ENCODE measurements at places on chromosomes 7 and 10. TPM values are rescaled to one million over a fixed set of nuclear protein-coding genes. Genes with fewer than 3 reads are reported as not detected.

DNA sequence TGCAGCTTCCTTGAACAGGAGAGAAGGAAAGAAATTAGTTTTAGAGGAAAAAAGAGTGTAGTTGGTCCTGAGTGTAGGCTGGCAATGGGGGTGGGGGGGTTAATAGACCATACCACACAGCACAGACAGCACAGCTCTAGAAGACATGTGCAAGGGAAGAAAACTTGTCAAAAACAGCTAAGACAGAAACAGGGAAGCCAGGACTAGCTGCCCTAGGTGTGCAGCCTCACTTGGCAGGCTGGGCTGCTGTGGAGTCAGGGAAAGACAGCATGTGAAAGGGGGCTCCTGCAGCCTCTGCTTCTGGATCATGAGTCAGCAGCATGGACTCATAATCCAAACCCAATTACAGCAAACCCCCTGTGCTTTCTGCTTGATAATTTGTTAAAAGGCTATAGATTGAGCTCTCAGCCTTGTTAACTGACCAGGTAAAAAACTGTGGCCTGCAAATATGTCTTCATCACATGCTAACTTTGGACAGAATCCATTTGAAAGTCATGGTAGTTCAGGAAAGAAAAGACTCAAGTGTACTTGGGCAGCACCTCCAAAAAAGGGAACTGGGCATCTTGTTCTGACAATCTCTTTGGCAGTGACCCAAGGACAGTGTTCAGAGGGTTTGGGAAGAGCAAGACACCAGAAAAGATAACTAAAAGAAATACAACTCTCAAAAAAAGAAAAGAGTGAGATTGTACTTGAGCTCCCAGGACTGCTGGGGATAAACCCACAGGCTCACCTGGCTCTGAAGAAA is 142.2 kb upstream of the VWC2 start:
- no peaks in the 10 kb centered on the region for H3K4me1 ChIP-seq
- H3K27me3 ChIP-seq = no peaks in the 10 kb centered on the region
- no peaks in the 10 kb centered on the region for H3K36me3 ChIP-seq
- peak; percentile 64 for DNase-seq

- no peak for DNase-seq
- H3K27ac ChIP-seq = peak overlapping the region; percentile 91
- H3K36me3 ChIP-seq = peaks cover 43% of the 10 kb centered on the region
- no peak overlapping the region for H3K4me3 ChIP-seq
- H3K27me3 ChIP-seq = no peaks in the 10 kb centered on the region
- peaks cover 100% of the 10 kb centered on the region for H3K4me1 ChIP-seq
Measured at GRCh38 chr10:86684331-86685097, 16.2 kb downstream of the LDB3 start.

GRCh38 chr7:139725077-139725476 is 52.7 kb downstream of the HIPK2 start:
- no peaks in the 10 kb centered on the region for H3K27me3 ChIP-seq
- H3K36me3 ChIP-seq = no peaks in the 10 kb centered on the region
- H3K27ac ChIP-seq = no peak overlapping the region
- peaks cover 85% of the 10 kb centered on the region for H3K4me1 ChIP-seq
- H3K4me3 ChIP-seq = no peak overlapping the region

GRCh38 chr7:31478721-31479120 is 35.2 kb upstream of the ITPRID1 start:
- DNase-seq = no peak
- H3K27me3 ChIP-seq = no peaks in the 10 kb centered on the region
- H3K36me3 ChIP-seq = no peaks in the 10 kb centered on the region
- no peak overlapping the region for H3K4me3 ChIP-seq

PVRIG gene
- 1.4 TPM for total RNA-seq

ZNF485 gene
- total RNA-seq = 2.3 TPM

CRCP gene
- total RNA-seq = 61.9 TPM

AGR2 gene
- total RNA-seq = not detected

- no peak for DNase-seq
- no peak overlapping the region for H3K4me3 ChIP-seq
- H3K4me1 ChIP-seq = no peaks in the 10 kb centered on the region
- H3K36me3 ChIP-seq = no peaks in the 10 kb centered on the region
Measured at GRCh38 chr7:41148521-41148951, 554.4 kb downstream of the INHBA start.

- no peak overlapping the region for H3K4me3 ChIP-seq
- H3K4me1 ChIP-seq = no peaks in the 10 kb centered on the region
- DNase-seq = no peak
- no peaks in the 10 kb centered on the region for H3K27me3 ChIP-seq
Measured at GRCh38 chr7:71329030-71329660, 197.2 kb downstream of the GALNT17 start.

- H3K27me3 ChIP-seq = no peaks in the 10 kb centered on the region
- H3K4me1 ChIP-seq = peaks cover 11% of the 10 kb centered on the region
- H3K4me3 ChIP-seq = peak overlapping the region; percentile 66
- no peak overlapping the region for H3K27ac ChIP-seq
Measured at GRCh38 chr10:69629519-69629896, 539 bp upstream of the FAM241B start.

GRCh38 chr10:9342885-9343570 is 1288.5 kb downstream of the GATA3 start:
- H3K27me3 ChIP-seq = no peaks in the 10 kb centered on the region
- no peak for DNase-seq
- H3K4me1 ChIP-seq = peaks cover 14% of the 10 kb centered on the region

DNA sequence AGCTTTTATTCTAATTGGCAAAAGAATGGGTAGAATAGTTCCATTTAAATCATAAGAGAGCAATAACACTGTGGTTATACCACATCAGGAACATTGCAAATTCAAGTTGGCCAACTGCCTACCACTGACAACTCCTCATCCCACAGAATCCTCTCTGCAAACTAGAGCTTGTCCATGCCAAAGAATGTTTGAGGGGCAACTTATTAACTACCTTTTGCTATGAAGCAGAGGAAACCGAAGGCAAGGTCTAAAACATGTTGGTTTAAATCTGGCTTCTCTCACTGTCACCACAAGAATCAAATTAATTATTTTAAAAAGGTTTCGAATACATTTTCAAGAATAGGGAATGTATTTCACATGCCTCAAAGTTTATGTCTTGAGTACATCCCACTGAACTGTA is 36.0 kb downstream of the RHOBTB1 start:
- H3K27ac ChIP-seq = peak overlapping the region; percentile 41
- no peaks in the 10 kb centered on the region for H3K36me3 ChIP-seq

SEMA3C gene
- total RNA-seq = 165 TPM

GRCh38 chr10:124104011-124104627 is 10.7 kb upstream of the CHST15 start:
- H3K4me3 ChIP-seq = no peak overlapping the region
- H3K4me1 ChIP-seq = peaks cover 34% of the 10 kb centered on the region
- no peak for DNase-seq
- H3K27ac ChIP-seq = no peak overlapping the region
- no peaks in the 10 kb centered on the region for H3K36me3 ChIP-seq

GRCh38 chr7:12583922-12584321 is 13.4 kb downstream of the SCIN start:
- no peaks in the 10 kb centered on the region for H3K36me3 ChIP-seq
- no peak overlapping the region for H3K4me3 ChIP-seq
- H3K27ac ChIP-seq = no peak overlapping the region
- no peaks in the 10 kb centered on the region for H3K27me3 ChIP-seq
- DNase-seq = no peak

- DNase-seq = no peak
- H3K27me3 ChIP-seq = no peaks in the 10 kb centered on the region
- no peaks in the 10 kb centered on the region for H3K4me1 ChIP-seq
- H3K36me3 ChIP-seq = no peaks in the 10 kb centered on the region
Measured at GRCh38 chr7:37694208-37695094, 10.9 kb downstream of the GPR141 start.

DNA sequence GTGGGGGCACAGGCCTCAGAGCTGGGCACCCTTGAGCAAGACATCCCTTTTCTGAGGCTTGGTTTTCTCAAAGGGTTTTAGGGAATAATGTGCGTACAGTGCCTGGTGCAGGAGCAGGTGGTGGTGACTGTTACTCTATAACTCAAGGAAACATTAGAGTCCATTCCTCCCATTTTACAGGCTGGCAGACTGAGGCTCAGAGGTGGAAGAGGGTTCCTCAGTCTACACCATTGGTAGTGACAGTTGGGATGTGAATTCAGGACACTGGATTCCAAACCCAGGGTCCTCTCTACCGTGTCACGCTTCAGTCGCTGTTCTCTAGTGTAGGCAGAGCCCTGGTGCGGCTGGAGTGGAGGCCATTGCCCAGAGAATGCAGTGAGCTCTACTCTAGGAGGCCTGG is 40.0 kb upstream of the AQP1 start:
- H3K27me3 ChIP-seq = no peaks in the 10 kb centered on the region
- peaks cover 55% of the 10 kb centered on the region for H3K36me3 ChIP-seq
- H3K4me3 ChIP-seq = no peak overlapping the region
- H3K27ac ChIP-seq = no peak overlapping the region
- no peak for DNase-seq
- H3K4me1 ChIP-seq = peaks cover 44% of the 10 kb centered on the region

GPER1 gene
- total RNA-seq = 10.0 TPM

GIMAP2 gene
- 5.8 TPM for total RNA-seq

DNA sequence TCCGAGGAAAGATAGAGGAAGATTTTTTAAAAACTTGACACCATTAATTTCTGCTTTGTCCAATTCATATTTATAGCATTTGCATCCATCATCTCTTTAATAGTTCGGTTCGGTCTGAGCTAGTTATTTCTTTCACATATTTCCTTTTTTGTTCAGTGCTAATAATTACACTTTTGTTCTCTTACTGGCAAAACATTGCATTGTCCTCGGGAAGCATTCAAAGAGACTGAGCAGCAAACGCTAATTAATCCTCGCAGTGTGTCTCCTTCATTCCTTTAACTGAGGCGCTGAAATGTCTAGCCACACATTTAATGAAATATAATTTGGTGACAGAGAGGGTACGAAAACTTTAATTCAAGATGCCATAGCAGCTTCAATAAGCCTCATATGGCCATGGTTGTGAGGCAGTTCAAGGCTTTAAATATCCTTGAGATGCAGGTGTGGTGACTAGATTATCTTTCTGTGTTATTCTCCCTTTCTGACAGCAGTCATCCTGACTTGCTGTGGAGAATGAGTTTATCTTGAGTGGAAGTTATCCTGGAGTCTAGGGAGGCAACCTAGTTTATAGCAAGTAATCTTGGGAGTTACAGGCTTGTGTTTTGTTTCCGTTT is 431.4 kb downstream of the SDK1 start:
- no peaks in the 10 kb centered on the region for H3K27me3 ChIP-seq
- no peak overlapping the region for H3K27ac ChIP-seq
- no peaks in the 10 kb centered on the region for H3K36me3 ChIP-seq
- no peak overlapping the region for H3K4me3 ChIP-seq
- DNase-seq = no peak

- H3K27ac ChIP-seq = no peak overlapping the region
- no peaks in the 10 kb centered on the region for H3K4me1 ChIP-seq
- no peaks in the 10 kb centered on the region for H3K27me3 ChIP-seq
- DNase-seq = no peak
- no peaks in the 10 kb centered on the region for H3K36me3 ChIP-seq
Measured at GRCh38 chr7:94330269-94331020, 64.2 kb upstream of the COL1A2 start.

DNA sequence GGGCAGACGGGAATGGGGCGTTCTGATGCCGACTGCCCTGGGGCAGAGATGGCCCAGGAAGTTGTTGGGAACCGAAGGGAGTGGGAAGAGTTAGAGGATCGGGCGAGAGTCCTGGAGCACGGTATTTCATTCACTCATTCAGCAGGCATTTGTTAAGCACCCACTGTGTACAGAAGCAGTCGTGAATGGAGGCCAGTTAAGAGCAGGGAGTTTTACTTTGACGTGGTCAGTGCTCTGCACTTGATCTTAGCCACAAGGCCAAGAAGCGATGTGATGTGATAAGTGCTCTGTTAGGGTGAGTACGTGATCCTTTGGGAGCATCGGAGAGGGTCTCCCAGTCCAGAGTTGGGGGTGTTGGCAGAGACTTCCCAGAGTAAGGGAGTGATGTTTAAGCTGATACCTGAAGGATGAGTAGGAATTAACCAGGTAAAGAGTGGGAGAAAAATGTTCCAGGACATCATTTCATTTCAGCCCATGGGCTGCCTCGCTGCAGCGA is 890 bp downstream of the ZFYVE27 start:
- peaks cover 44% of the 10 kb centered on the region for H3K36me3 ChIP-seq
- H3K27me3 ChIP-seq = no peaks in the 10 kb centered on the region
- peak overlapping the region; percentile 87 for H3K27ac ChIP-seq
- DNase-seq = no peak

- H3K4me3 ChIP-seq = no peak overlapping the region
- no peak for DNase-seq
- H3K4me1 ChIP-seq = no peaks in the 10 kb centered on the region
- H3K36me3 ChIP-seq = no peaks in the 10 kb centered on the region
- no peaks in the 10 kb centered on the region for H3K27me3 ChIP-seq
- no peak overlapping the region for H3K27ac ChIP-seq
Measured at GRCh38 chr7:113131367-113131766, 13.0 kb upstream of the SMIM30 start.

SPDYE11 gene
- total RNA-seq = not detected

DNA sequence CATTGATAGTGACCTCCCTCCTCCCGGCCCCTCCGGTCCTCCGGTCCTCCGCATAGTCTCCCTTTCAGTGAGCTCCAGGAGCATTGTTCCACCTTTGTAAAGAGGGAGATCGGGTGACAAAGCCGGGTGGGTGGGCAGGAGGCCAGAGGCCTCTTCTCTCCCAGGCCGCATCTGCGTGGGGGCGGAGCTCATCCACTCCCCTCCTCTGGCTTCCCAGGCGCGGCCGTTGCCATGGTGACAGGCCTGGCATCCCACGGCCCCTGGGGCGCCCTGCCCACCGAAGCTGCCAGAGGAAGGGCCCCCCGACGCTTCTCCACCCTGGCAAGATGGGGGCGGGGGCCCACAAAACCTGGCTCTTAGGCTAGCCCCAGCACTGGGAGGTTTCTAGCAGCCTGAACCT is 4.4 kb upstream of the FZD9 start:
- no peaks in the 10 kb centered on the region for H3K36me3 ChIP-seq
- DNase-seq = no peak
- H3K27ac ChIP-seq = no peak overlapping the region

PAX4 gene
- total RNA-seq = not detected

GRCh38 chr7:111752022-111752582 is 189.8 kb upstream of the IMMP2L start:
- H3K36me3 ChIP-seq = no peaks in the 10 kb centered on the region
- no peak overlapping the region for H3K4me3 ChIP-seq
- no peaks in the 10 kb centered on the region for H3K27me3 ChIP-seq
- H3K27ac ChIP-seq = no peak overlapping the region
- DNase-seq = no peak

CFAP70 gene
- total RNA-seq = 1.0 TPM

ABCB1 gene
- 4.5 TPM for total RNA-seq

DNA sequence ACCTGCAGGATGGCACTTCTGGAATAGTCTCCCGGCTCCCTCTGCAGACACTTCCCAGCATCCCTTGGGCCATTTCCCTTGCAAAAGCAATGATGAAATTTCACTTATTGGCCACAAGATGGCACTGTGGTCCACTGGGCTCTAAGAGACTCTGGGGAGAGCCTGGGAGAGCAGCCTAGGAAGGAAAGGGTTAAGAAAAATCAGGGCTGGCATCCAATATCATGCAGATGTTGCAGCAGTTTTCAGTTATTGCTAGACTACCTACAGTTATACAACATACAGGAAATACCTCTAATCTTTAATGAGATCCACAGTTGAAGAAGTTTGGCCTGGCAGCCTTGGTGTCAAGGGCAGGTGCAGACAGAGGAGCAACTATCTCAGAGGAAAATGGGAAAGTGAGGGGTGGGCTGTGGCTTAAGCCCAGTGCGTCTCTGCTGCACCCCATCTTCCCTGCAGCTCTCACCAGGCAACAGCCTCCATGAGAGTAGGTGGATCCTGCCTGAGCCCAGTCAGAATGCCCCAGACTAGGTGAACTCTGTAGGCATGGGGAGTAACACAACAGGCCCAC is 100.2 kb upstream of the PRSS58 start:
- no peaks in the 10 kb centered on the region for H3K36me3 ChIP-seq
- H3K4me3 ChIP-seq = no peak overlapping the region
- no peak overlapping the region for H3K27ac ChIP-seq
- no peaks in the 10 kb centered on the region for H3K27me3 ChIP-seq
